ENCODE measurements at places on chromosomes 5 and 9.

DNA sequence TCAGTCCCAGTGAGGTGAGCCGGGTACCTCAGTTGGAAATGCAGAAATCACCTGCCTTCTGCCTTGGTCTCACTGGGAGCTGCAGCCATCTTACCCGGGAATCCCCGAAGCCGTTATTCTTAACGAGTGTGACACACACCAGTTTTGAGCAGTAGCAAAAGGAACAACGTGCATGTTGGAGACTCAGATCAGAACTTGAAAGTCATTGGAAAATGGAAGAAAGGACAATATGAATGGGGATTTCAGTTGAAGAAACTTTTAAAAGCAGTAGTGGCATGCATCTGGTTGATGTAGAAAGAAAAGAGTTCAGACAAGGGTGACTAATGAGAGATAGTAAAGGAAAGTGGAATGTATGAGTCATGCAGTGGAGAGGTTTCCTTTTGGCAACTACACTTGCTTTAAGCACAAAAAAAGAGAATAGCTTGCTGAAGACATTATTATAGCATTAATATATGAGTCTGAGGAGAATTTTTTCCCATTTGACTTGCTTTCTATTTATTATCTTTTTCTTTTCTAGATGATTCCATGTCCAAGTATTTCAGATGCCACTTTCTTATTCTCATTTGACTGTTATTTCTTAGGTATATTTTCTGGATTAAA is 44.4 kb upstream of the ANKDD1B start:
- DNase-seq = peak; percentile 80

- no peak for DNase-seq
Measured at GRCh38 chr9:81850724-81851123, 77.5 kb upstream of the SPATA31D4 start.

- no peak for DNase-seq
Measured at GRCh38 chr5:21432646-21433045, 1420.5 kb downstream of the CDH12 start.

DNA sequence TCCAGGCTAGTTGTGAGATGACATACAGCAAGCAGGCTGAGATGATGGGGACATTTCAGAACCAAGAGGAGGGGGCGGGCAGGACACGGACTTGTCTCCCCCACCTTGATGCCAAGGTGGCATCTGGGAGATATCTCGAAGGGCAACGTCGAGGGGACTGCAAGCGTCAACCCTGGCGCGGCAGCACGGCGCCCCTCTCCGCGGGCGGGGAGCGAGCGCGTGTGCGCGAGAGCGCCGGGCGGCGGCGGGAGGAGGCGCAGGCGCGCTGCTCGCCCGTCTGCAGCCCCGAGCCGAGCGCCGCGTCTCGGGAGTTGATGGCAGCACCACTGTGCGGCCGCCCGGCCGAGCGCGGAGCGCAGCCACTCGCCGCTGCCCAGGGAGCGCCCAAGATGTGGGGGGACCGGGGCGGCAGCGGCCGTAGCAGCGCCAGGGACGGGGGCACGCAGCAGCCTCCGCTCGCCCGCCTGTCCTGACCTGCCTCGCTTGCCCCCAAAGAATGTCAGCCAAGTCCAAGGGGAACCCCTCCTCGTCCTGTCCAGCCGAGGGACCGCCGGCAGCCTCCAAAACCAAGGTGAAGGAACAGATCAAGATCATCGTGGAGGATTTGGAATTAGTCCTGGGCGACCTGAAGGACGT is at the start of gene PRR16:
Gene PRR16 (plus strand): TSS at position 310 of the 636 bp plus-strand sequence.
- no peak for DNase-seq

DNA sequence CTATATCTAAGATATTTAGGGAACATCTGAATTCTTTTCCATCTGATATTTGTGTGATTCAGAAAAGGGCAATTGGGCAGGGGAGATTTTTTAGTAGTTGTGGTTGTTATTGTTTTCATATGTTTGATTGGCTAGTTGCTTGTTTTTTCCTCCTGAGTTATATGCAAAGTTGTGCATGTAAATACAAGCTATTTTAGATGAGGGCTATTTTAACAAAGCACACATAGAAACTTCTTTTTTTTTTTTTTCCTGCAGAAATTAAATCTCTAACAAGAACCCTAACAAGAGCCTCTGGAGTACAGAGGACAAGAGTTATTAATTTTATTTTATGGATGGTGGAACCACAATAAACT is 559.1 kb downstream of the CETN3 start:
- DNase-seq = no peak

GRCh38 chr5:111069839-111070238 is 1.7 kb upstream of the TSLP start:
- no peak for DNase-seq

DNA sequence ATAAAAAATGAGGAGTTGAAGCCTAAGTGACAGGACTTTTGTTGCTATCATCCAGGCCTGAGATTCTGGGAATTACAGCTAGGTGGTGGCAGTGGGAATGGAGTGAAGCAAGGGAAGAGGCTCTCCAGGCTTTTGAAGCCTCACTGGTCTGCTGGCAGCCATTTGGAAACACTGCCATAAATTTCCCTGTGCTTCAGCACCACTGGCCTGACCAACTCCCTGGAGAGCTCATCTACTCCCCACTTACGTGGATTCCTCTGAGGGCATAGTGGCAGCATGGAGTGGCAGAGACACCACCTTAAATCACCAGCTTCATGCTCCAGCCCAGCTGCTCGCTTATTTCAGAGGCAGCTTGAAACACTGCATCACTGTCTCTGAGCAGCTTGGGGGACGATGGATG is 518.2 kb downstream of the TLR4 start:
- no peak for DNase-seq

GRCh38 chr9:101115102-101115501 is 86.6 kb downstream of the PLPPR1 start:
- no peak for DNase-seq

- DNase-seq = no peak
Measured at GRCh38 chr9:32590898-32591297, 17.9 kb upstream of the NDUFB6 start.

DNA sequence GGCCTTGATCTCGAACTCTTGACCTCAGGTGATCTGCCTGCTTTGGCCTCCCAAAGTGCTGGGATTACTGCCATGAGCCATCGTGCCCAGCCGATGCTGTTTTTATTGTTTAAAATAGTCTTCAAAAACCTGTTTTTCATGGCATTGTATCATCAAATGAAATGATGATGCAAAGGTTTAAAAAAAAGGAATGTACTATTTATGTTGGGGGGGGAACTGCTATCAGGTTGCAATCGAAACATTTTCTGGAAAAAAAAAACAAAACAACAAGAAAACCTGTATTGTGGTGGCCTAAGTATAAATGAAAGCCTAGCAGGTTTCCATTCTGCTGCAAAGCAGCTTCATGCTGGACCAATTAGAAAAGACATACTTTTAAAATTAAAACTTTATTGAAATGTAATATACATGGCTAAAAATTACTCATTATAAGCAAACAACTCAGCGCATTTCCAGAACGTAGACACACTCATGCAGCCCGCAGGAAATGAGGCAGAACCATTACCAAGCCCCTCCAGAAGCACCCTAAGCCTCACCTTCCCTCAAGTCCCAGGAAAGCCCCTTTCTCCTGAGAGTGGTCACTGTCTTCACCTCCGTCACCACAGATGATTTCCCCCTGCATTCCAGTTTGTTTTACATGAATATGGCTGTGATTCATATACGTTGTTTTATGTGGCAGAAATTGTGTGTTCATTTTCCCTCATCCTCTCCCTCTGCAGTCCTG is 19.0 kb downstream of the GPR107 start:
- DNase-seq = no peak

DNA sequence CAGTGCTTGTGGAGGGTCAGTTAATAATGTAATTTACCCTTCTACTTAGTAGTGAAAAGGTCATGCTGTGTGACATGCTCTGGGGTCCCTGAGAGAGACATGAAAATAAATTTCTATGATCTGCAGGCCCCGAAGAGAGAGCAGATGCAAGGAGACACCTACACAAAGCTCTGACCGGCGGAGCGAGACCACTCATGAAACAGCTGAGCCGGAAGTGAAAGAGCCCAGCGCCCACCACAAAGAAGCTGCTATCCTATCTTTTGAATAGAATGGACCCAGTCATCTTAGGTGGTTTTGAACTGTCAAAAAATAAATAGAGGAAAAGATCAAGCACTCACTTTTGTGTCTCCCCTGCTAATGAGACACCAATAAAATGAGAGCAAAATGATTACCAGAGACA is 190.0 kb downstream of the MED10 start:
- no peak for DNase-seq

DNA sequence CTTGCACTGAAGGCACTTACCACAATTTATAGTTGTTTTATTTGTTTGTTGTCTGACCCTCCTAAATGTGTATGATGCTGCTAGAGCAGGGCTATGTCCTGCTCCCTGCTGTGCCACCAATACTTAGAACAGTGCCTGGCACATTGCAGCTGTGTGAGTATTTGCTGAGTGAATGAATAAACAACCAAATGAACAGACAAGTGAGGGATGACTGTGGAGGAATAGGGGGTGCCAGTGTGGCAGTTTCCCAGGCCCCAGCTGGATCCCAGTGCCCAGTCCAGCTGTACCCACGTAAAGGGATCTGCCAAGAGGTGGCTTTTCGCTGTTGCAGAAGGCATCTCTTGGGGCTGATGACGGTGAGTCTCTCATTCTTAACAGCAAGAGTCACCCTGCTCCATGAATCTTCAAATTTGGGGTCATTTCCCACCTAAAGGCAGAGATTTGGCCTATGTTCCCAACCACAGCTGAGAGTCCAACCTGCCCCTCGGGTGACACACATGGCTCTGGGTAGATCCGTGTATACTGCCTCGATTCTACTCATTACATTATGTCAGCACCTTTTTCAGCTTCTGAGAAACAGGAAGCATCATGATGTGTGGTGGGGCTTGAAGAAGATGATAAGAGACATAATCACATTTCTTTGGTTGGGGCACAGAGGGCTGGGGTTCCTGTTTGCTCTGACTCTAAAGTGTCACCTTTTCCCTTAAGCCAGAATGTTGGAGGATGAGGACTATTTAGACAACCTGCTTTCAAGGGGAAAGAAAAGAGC is 14.3 kb downstream of the IL5 start:
- DNase-seq = no peak

DNA sequence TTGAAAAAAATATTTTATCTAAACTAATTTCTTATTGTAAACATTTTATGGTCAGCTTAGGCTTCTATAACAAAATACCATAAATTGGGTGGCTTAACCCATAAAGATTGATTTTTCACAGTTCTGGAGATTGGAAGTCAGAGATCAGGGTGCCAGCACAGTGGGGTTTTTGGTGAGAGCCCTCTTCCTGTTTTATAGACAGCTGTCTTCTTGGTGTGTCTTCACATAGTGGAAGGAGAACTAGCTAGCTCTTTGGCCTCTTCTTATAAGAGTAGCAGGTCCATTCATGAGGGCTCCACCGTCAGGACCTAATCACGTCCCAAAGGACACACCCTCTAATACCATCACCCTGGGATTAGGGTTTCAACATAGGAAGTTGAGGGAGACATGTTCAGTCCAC is 26.6 kb downstream of the OTULINL start:
- DNase-seq = no peak

GRCh38 chr9:118618849-118619248 is 750.4 kb downstream of the BRINP1 start:
- no peak for DNase-seq

GRCh38 chr5:98193921-98194760 is 579.3 kb upstream of the RGMB start:
- no peak for DNase-seq

DNA sequence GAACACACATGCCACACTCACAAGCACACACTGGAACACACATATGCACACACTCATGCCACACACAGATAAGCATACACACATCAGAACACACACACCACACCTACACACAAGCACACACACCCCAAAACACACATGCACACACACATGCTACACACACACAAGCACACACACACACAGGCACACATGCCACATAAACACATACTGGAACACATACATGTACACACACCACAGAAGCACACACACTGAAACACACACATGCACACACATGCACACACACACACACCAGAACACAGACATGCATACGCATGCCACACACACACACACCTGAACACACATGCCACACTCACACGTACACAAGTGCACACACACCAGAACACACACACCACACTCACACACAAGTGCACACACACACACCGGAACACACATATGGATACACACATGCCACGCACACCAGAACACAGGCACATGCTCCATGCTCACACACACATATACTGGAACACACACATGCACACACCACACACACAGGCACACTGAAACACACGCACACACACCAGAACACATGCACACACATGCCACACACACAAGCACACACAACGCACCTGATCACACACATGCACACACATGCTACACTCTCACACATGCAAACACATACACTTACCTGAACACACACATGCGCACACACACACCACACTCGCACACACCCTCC is 78.0 kb upstream of the IRX4 start:
- no peak for DNase-seq
